Activated CD8-positive, alpha-beta memory T cell treated with anti-CD3 and anti-CD28 coated beads for 24 hours (primary cell): ENCODE measurements at places on chromosomes 1 and 21.

DNA sequence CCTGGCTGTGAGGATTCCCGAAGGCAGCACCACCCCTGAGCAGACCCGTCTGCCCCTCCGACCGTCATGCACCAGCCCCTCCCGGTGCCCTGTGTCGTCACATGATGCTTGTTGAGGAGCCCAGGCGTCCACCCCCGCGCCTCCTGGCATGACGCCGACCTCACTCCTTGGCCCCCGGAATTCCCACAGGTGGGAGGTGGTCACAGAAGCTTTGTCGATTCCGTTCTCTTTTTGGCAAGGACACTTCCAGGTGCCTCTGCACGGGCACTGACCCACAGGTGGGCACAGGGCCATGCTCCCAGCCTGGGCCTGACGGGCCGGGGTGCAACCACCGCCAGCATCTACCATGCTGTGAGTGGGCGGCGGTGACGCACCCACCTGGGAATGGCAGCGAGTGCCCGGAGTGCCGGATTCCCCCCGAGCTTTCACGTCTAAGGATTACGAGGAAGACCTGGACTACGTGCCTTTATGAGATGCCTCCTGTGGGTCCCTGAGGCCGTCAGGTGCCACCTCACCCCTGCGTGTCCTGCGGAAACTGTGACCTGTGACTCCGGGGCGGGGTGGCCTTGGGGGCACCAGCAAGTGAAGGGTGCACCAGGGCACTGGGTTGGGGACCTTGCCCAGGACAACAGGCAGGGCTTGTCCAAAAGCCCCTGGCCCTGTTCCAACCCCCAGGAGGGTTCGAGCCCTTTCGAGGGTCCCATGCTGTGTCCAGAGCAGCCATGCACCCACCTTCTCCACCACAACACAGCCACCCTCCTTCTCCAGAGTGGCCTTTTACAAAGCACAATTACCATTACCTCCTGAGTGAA lies 31.4 kb upstream of the COL6A1 start:
- no peak for DNase-seq

GRCh38 chr1:40676501-40676900 lies 11.0 kb upstream of the RIMS3 start:
- no peak for DNase-seq

DNA sequence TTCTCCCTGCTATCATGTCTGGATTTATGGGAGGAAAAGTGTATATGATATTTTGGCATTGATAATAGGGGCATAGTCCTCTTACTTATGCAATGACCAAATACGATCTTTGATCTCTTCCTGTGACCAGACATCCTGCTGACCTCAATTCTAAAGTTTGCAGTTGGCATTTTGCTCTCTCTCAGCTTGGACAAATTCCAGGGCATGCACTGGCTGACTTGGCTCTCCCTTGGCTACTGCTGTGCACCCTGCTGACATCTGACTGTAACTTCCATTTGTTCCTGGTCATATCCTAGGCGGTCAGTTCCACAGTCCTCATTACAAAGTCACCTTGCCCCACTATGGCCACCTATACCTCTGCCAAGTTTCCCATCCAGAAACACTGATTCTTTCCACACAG lies 380.7 kb upstream of the NR5A2 start:
- no peak for DNase-seq

DNA sequence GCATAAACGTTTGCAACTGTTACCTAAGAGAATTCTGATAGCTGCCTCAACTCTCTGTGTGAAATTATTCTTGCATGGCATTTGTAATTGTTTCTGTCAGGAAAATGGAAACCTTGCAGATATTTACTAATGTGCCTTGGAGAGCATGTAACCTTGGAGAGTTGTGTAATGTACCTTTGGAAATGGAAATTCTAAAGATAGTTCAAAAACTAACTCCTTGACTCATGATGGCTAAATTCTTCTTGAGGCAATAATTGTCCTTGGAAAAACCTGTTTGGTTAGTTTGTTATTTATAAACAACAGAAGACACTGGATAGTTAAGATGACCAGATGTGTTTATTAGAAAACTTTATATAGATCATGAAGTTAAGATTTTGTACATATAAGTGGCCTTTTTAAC lies 1033.8 kb downstream of the PLA2G4A start:
- no peak for DNase-seq

DNA sequence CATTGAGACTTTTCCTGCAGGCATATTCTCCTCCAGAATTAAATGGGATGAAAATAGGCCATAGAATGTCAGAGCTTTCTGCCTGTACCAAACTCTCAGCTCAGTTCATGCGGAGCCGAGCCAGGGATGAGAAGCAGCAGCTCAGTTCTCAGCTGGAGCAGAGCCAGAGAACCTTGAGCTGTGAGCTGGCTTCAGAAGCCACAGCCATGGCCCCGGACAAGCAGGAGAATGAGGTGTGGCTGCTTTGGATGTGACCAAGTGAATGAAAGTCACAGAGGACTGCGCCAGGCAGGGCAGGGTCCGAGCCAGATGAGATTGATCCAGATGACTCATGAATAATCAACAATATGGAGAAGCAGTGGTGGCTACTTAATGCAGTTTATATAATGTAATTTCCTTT lies 633.8 kb downstream of the NCAM2 start:
- DNase-seq = no peak

GRCh38 chr1:14486401-14487201 lies 111.9 kb upstream of the KAZN start:
- no peak for DNase-seq

- peak; percentile 54 for DNase-seq
Observed at GRCh38 chr21:14088391-14088790, 122.4 kb downstream of the LIPI start.

GRCh38 chr1:58721247-58721820 lies 21.5 kb upstream of the MYSM1 start:
- no peak for DNase-seq

- no peak for DNase-seq
Observed at GRCh38 chr1:47709872-47710231, 272.0 kb downstream of the FOXD2 start.

DNA sequence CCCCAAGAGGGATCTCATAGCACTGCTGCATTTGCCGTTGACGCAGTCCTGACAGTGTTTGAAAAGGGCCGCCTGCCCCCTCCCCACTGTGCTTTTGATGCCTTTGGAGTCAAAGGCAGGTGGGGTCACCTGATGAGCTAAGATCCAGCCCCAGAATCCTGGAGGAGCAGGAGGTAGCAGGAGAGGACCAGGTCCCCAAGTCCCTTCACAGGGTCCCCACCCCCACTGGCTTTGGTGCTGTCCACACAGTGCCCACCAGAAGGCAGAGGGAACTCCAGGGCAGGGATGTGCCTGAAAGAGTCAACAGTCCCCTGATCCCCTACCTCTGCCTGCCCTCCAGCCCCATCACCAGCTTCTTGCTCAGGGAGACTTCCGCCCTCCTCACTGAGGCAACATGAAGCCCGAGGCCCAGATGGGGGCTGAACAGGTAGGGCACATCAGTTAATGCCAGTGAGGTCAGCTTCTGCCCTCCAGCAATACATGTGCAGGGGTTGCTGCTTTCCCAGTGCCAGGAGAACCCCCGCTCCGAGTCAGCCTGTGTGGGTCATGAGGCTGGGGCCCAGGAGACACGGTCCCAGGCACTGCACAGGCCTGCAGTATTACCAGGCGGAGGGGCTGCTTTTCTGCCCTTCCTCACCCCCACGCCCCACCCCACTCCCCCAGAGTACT lies 8.8 kb upstream of the KCNC4 start:
- DNase-seq = no peak

DNA sequence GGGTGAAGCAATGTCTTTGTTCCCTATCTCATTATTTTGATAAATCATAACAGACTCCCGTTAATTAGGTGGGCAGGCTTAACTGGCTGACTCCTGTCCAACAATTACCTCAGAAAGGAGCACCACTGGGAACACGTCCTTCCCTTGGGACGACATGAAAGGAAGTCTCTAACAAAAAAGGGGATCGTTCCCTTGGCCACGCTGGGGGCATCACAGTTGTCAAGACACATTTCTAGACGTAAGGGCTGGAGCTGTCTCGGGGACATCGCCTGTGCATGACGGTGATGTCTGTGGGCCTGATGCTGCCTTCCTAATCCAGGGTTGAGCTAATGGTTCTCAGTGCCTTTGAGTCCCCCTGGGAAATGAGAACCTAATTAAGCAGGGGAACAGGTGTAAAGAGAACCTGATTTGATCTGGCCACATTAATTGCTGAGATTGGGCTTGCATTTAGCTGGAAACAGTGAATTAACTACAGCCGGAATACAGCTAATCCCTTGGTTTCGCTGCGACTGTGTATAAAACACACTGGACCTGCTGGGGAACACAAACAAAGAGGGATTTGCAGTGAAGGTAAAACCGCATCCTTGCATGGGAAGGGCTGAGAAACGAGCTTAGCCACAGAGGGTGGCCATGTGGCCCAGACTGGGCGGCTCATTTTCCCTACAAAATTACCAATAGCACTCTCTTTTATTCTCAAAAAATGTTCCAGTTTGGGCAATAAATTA lies 111.8 kb downstream of the MRPS6 start:
- no peak for DNase-seq

- peak; percentile 81 for DNase-seq
Observed at GRCh38 chr1:161192476-161193465, 6.1 kb downstream of the ADAMTS4 start.

DNA sequence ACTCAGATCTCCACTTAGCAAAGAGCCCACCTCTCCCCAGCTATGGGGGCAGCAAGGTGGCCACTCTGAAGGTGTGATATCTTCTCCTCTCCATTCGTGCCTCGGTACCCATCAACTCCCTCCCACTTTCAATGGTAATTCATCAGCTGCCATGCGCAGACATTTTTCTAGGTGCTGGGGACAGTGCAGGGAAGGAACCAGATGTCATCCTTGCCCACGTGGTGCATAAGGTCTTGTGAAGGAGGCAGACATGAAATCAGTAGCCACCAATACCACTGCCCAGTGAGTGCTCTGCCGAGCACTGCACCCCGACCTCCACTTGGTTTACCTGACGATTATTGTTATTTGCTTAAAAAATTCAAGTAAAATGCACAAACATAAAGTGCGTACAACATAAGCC lies 76.3 kb upstream of the CSF3R start:
- no peak for DNase-seq

DNA sequence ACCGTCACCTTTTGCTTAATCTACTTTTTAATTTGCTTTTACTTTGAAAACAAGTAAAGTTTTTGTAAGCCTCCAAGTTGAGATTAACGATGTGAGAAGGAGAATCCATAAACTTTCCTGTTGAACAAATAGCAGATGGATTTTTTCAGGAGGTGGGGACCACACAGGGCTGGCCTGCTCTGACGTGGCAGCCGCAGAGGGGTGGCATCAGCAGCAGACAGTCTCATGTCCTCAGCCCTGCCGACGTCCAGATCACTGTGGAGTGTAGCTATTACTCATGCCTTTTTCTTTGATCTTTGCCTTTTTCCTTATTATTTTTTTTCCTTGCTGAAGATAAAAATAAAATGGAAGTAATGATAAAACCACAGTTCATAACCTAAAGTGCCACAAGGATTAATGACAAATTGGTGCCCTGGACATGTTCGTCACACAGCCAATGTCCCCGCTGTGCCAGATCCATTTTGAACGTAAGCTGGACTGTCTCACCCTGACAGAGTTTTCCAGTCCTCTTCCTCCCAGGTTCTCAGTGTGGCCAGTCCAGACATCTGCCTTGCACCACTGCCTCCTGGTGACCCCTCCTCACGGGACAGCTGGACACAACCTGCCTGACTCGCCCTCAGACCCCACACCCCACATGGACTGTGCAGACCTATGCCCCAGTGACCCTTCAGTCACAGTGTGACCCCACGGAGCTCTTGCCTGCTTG lies 15.4 kb upstream of the ZBTB21 start:
- DNase-seq = no peak

GRCh38 chr1:29298246-29298645 lies 61.9 kb downstream of the PTPRU start:
- DNase-seq = no peak

DNA sequence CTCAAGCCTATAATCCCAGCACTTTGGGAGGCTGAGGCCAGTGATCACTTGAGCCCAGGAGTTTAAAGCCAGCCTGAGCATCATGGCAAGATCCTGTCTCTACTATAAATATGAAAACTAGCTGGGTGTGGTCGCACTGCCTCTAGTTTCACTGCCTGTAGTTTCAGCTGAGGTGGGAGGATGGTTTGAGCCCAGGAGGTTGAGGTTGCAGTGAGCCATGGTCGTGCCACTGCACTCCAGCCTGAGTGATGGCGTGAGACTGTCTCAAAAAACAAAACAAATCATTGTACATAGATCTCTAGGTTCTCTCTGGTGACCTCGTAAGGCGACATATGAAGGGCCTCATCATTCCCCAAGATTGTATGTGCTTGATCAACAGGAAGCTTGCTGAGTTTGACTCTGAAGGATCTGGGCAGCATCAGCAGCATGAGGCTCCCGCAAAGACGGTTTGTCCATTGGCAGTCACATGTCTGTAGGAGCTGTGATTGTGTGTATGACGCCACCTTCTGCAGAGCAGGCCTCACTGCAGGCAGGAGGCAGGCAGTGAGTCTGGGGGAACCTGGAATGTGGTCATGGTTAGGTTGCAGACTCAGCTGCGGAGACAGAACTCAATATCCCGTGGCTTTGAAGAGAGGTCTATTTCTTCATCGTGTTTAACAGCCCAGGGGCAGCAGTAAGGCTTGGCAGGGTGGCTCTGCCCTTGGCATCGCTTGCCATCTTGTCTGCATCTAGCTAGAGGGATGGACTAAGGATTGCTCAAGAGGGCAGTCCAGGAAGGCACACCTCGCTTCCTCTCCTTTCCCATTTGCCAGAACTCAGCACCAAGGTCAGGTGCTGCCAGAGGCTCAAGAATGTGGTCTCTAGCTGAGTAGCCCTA lies 14.0 kb downstream of the ATP5PO start:
- no peak for DNase-seq

- DNase-seq = peak; percentile 72
Observed at GRCh38 chr21:35204850-35205541, 155.9 kb upstream of the RUNX1 start.

DNA sequence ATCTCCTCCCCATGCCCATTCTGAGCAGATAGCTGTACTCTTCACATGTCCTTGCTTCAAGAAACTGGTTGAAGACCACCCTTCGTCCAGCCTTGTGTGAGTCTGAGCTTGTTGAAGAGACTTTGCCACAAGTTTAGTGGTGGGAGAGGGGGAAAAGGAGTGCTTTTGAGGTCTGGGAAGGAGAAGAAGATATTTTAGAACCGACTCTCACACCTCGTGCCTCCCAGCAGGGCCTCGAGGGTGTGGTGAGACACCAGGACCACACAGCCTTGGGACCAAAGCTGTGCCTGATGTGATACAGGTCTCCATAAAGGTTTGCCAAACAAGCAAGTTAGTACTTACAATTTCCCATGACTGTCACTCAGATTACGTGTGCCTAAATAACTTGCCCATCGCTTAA lies 201.8 kb downstream of the DYRK1A start:
- DNase-seq = no peak
